ENCODE measurements at places on chromosomes 3 and 15. TPM values are rescaled to one million over a fixed set of nuclear protein-coding genes. Genes with fewer than 3 reads are reported as not detected.

DNA sequence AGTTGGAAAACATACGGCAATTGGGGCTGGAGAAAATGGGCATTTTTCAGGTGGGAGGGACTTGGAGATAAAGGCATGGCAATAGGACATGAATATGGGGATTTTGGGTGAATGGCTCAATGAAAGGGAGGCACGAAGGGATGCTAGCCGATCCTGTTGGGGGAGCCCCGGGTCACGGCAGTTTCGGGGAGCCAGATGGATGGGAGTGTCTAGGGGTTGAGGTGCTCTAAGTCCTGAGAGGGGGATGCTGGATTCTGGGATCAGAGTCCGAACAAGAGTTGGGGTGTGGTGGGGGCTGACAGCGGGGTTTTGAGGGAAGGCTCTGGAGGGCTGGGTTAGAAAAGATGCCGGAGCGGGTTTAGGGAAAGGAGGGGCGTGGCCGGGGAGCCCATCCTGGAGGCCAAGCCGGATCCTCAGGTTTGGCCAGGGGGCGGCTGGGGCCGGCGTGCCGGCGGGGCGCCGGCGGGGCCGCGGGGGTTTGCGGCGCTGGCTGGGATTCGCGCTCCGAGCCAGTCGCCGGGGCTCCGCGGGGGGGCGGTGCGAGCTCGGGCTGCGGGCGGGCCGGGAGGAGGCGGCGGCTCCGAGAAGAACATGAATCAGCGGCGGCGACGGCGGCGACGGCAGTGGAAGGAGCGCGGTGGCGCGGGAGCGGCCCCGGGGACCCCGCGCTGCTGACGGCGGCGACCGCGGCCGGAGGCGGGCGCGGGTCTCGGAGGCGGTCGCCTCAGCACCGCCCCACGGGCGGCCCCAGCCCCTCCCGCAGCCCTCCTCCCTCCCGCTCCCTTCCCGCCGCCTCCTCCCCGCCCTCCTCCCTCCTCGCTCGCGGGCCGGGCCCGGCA is at the start of gene TYRO3:
TYRO3 (plus strand) TSS at position 813 of the 839 bp plus-strand sequence. CDS start 46 bp downstream, outside the sequence.
- DNase-seq: no peak

Gene WDR53
- 16.5 TPM for polyA plus RNA-seq

DNA sequence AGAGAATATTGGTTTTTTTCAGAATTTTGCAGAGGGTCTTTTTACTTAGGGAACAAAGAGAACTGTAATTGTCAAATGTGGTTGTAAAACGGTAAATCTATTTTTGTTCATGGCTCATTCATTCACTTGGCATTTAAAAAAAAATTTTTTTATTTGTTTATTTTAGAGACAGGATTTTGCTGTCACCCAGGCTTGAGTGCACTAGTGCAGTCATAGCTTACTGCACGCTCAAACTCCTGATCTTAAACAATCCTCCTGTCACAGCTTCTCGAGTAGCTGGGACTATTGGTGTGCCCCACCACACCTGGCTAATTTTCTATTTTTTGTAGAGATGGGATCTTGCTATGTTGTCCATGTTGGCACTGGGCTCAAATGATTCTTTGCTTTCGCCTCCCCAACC is 301.8 kb downstream of the LPP start:
- DNase-seq: no peak

DNA sequence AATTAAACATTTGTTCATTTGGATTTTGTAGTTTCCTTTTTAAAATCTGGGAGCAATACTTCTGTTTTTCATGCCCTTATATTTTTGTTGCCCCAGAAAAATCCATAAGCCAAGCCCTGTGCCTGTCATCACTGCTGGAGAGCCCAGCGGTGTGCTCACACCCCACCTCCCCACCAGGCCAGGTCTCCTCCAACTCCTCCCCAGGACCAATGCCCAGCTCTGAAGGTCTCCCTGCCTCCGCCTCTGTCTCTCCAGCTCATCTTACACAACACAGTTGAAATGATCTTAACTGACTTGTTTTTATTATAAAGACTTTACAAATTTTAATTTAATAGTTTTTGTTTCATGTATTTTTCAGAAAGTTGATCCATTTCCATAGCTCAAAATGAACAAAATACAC is 66.4 kb downstream of the RHCG start:
- DNase-seq: no peak

- DNase-seq: no peak
Observed at GRCh38 chr3:41601404-41601987, 360.4 kb downstream of the ULK4 start.

Gene SCG5
- 16.3 TPM for polyA plus RNA-seq

DNA sequence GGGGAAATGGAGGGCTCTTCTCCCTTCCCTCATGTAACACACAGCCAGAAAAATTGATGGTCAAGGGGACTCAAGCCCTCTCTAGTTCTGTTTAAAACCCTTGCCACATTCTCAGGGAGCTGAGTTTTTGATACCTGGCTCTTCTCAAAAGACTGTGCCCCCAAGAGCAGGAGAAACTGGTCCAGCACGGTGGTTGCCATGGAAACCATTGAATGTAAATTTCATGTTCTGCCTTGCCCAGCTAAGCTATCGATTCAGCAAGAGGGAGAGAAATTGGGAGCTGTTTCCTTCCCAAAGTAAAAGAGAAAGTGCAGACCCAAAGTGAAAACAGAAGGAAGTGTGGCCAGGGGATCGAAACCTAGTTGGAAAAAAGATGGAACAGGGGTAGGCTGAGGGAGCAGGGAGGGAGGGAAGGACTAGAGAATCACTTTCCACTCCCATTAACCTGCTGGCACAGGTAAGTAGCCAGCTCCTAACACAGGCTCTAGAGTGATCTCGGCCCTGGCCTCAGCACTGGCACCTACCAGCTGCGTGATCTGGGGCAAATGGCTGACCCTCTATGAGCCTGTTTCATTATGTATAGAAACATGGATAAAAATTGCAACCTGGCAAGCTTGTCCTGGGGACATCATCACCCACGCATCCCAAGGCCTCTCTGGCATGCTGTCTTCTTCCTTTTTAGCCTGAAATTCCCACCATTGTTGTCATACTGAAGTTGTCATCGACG is 140.9 kb downstream of the TPRA1 start:
- no peak for DNase-seq

- DNase-seq: peak; percentile 70
Observed at GRCh38 chr3:29065211-29065785, 215.6 kb upstream of the RBMS3 start.

Gene FBXW12
- 0.36 TPM for polyA plus RNA-seq

DNA sequence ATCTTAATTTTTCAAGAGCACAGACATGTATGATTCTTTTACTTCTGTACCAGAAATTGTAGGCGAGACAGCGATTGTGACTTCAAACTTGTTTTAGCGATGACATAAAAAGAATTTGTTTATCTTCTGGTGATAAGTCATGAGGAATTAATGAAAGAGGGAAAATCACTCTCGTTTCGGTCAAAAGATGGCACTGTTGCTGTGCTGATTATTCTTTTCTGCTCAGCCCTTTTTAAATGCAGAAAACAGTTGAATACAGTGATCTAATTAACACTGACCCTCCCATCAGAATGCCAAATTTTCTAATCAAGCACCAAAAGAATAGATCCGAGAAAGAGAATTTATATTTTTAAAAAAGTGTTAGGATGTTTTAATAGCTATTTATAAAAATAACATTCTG is 52.6 kb downstream of the NSUN3 start:
- DNase-seq: no peak

Gene GOLGA8J
- 1.4 TPM for polyA plus RNA-seq

DNA sequence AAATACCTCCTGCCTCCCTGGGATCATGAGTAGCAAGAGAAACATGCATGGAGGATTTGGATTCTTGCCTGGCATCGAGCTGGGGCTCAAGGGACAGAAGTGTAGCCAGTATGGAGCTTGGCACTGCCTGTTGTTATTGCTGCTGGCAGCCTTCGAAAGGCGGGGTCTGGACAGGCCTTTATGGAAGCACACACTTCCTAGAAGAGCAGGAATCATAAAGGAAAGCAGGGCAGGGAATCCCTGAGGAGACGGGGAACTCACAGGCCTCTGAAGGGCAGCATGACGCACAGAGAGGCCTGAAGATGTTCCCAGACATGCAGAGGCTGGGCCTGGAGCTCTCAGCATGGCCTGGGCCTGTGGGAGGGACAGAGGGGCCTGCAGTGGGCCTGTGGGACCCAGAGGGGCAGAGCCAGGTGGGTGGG is 18.6 kb upstream of the SLC41A3 start:
- DNase-seq: no peak

Gene ITPKA
- 0.46 TPM for polyA plus RNA-seq

Gene KNG1
- polyA plus RNA-seq: 179 TPM

DNA sequence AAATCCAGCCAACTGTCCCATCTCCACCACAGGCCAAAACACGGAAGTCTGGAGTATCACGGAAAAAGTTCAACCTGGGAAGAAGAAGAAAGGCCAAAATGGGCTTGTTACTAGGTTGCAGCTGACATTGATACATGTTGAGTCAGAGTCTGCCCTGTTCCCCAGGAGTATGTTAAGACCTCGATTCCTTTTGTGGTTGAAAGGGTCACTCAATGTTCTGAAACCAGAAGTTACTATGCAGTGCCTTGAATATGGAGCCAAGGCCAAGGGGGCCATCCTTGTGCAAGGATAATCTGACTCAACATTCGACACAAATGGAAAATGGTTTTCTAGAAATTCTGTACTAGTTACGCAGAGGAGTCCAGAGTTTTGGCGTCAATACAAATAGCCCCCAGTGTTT is 104.2 kb downstream of the DGKG start:
- no peak for DNase-seq

DNA sequence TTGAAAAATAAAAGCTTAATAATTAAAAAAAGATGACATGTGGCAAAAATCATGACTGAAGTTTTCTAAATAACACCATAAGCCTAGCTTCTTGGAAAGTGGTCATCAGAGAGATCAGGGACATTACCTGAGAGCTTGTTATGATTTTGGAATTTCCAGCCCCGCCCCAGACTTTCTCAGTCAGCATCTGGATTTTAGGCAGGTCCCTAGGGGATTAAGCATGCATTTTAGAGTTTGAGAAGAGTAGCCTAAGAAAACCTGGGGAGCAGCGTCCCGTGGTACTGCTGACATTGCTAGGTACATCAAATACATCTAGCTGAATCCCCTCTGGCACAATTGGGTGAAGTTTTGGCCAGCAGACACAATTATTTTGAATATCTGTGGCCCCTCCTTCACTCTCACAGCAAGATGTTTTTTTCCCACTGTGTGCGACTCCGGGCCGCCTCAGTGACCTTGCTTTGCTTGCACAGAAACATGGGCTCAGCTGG is 58.7 kb upstream of the MEF2A start:
- no peak for DNase-seq

DNA sequence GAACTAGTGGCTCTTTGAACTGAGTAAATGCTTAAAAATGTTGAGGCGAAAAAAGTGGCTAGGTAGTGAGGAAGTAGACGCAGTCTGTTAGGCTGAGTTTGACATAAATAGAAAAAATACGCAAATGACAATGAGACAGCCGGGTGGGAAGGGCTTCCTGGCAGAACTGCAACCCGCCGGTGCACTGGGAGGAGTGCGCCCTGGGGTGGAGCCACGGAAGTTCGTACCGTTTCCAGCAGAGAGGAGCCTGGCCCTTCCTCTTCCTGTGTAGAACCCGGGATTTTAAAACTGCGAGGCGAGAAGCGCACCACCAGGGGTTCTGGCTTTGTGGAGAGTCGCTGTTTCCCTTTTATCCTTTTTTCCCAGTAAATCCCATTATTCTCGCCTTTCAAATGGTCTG is 602.6 kb downstream of the PYDC2 start:
- no peak for DNase-seq

Gene ZNF385D
- 15.8 TPM for polyA plus RNA-seq
